ENCODE measurements at places on chromosomes 16 and 17.
A peak's percentile ranks its signal among the peaks of the same experiment; 100 is the strongest.

- no peak for DNase-seq
Observed at GRCh38 chr17:50020841-50021599, 26.0 kb upstream of the DLX3 start.

DNA sequence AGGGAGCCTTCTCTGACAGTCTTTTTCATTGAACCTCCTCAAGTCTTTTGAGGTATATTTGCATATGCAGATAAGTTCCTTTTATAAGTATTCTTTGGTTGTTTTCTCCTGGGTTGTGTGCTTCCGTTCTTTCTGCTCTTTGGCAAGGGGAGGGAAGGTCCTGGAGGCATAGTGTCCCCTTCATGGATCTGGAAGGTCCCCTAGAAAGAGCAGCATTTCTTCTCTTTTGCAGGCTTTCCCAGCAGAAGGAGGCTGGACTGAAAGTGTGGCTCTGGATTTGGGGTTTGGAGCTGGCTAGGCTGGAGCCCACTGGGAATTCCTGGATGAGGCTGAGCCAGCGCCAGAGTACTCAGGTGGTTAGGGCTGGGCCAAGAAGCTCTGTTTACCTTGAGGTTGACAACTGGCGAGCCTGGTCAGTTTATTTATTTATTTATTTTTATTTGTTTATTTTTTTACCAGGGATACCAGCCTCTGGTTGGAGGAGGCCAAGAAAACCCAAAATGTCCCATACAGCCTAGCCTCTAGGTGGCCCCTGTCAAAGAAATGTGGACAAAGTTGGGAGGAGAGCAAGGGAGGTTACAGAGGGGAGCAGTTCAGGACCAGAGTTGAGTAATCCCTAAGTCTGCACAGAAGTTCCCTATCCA lies 5.4 kb upstream of the TOP2A start:
- DNase-seq: peak; percentile 11

DNA sequence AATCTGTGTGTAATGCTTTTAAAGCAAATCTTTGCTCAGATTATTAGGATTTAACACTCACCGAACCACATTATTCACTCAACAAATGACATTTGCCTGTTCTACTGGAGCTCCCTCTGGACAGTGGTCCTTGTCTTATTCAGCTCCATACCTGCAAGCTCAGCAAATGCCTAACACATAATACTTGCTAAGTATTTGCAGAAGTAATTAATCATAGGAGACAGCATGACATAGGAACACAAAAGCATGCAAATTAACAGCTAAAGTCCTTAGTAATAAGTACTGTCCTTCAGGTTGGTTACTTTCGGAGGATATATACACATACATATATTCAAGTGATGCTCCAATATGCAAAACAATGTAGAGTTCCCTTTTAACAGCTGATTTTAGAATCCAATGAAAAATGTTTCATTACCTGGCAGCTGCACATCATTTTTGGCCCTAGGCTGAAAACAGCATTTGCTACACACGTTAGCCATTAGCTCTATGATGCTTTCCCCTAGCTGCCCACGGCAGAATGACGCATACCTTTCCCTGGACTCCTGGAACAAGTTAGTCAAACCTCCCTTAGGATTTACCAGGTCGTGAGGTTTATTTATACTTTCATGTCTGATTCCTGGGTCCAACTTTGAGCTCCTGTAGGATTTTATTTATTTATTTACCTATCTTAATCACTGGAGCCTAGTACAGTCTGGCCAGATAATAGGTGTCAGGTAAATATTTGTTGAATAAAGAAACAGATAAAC lies 8.6 kb downstream of the BRD7 start:
- peak; percentile 23 for DNase-seq

GRCh38 chr16:71542377-71542776 lies 16.2 kb downstream of the CHST4 start:
- peak; percentile 20 for DNase-seq

DNA sequence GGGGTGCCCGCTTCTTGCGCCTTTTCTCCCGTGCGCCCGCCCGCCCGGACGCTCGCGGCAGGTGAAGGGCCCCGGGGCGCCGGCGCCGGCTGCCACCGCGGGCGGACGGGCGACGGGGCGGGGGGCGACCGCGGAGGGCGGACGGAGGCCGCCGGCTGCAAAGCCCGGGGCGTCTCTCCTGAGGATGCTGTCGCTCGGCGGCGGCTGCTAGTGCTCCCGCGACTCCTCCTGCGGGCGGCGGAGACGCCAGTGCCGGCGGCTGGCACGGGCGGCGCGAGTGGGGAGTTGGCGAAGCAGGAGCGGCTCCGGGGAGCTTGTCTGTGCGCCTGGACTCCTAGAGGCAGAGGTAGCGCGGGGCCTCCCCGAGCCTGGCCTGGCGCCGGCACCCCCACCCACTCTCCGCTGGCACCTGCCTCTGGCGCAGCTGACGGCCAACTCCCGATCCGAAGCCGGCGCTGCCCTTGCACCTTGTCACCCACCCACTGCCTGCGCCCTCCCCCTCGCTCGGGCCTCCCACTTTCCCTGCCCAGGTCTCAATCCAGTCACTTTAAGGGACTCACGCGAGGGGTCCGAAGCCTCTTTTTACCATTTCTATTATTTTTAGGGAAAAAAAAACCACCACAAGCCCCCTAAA lies at the start of gene FAM20A:
Gene FAM20A (minus strand): TSS at position 437 of the 634 bp plus-strand sequence. CDS start 701 bp downstream, outside the sequence.
- DNase-seq: peak; percentile 16

GRCh38 chr17:28055546-28056275 lies 13.2 kb downstream of the NLK start:
- no peak for DNase-seq

DNA sequence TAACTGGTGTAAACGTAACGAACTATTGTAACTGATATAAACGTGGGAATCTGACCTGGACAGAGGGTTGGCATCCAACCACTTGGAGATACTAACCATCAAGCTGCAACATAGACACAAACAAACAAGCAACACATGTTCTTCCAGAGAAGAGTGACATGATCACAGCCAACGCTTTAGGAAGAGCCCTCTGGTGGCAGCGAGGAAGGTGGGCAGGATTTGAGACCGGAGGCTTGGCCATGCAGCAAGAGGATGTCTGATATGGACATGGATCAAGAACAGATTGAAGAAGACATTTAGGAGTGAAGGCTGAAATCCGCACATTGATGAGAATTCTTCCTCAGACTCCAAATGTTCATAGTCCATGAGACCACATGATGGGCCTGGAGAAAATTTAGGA lies 40.3 kb upstream of the TNRC6A start:
- peak; percentile 76 for DNase-seq

- DNase-seq: peak; percentile 89
Observed at GRCh38 chr16:85210423-85211169, 98.3 kb upstream of the CIBAR2 start.

DNA sequence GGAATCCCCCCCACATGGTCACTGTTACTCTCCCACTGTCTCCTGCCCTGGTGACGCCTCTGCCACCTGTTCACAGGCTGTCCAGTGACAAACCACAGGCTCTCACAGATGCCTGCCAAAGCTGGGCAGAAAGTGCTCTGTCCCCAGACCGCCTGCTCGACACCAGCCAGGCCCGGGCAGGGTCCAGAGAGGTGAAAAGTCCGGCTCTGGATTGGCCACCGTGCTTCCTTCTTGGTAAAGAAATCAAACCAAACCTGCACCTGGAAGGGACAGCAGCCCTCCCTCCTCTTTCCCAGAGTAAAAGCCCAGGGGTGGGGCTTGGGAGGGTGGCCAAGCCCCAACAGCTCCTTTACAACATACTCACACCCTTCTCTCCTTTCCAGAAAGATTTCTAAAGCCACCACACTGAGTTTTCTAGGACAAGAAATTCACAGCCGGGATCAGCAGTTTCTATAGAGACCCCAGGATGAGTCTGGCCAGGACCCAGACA lies 6.2 kb downstream of the PCGF2 start:
- no peak for DNase-seq

DNA sequence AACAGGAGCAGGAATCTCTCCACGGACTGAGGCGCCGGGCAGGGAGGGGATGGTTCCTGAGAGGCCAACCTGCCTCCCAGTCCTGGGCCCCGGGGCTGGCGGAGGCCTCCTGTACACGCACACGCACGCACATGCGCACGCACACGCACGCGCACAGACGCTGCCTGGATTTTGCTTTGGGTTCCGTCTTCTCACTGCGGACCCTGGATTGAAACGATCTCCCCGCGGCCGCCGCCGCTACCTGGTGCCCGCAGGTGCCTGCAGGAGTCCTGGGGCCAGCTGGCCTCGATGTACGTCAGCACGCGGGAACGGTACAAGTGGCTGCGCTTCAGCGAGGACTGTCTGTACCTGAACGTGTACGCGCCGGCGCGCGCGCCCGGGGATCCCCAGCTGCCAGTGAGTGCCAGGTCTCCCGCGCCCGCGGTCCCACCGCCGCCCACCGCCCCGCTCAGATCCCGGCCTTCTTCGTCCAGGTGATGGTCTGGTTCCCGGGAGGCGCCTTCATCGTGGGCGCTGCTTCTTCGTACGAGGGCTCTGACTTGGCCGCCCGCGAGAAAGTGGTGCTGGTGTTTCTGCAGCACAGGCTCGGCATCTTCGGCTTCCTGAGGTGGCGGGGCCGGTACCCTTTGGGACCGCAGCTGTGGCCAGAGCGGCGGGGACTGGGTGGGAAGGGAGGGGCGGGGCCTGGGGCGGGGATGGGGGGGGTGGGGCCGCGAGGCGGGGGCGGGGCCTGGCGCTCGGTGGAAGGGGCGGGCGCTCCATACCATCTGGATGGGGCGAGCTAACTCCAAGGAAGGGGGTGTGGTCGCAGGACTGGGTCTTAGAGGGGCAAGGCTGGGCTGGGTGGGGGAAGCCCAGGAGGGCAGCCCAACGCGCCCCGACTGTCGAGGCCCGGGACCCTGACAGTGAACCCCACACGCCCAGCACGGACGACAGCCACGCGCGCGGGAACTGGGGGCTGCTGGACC lies 12.3 kb downstream of the CES4A start:
- peak; percentile 29 for DNase-seq

DNA sequence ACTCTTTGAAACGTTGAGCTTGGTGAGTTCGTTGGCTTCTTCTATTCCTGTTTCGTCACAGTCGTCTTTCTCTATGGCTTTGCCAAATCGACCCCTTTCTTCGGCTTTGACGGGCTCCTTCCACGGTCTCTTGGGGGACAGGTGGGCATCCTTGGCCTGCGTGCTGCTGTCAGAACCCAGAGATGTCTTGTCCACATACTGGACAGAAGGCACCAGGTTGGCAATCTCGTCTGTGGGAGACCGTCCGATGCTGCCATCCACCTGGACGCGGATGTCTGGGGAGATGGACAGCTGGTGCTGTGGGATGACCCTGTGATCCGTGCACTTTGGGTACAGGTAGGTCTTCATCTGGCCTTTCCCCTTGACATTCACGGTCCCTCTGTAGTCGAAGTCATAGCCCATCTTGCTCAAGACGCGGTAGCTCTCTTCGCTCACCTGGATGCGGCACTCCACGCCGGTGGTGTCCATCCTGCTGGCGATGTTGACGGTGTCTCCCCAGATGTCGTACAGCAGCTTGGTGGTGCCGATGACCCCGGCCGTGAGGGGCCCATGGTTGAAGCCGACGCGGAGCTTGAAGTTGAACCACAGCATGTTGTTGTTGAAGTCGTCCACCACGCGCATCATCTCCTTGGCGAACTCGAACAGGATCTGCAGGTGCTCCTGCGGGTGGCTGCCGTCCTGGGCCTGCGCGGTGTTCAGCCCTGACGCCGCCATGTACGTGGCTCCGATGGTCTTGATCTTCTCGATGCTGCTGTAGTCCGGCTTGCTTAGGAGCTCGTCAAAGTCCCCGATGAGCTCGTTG lies 85.5 kb upstream of the CREBBP start:
- DNase-seq: no peak

DNA sequence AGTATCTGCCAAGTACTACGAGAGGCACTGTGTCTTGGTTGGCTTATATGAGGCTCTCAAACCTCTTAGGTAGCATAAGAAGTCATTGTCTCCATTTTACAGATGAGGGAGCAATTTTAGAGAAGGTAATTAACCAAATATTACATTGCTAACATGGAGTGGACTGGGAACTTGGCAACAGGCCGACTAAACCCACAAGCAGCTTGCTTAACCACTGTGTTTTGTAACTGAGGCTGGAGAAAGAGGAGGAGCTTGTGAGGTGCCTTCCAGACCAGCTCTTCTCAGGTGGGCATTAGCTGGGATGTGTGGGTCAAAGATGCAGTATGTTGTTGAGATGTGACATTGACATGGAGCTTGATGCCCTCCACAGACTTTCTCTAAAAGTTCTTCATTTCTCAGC lies 835.6 kb upstream of the RBFOX1 start:
- DNase-seq: no peak

GRCh38 chr16:64251742-64252141 lies 870.1 kb downstream of the CDH11 start:
- no peak for DNase-seq

DNA sequence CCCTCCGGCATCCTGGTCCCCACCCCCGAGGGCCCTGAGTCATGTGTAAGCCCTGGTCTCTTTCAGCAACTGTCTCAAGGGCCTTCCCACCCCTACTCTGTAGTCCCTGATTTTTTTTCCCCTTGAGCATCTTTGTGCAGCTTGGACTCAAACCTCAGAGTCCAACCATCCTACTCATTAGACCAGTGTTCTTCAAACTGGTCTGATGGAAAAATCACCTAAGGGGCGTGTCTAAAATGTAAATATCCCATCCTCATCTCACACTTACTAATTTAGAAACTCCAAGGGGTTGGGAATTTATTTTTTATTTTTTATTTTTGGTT lies 624 bp downstream of the G6PC3 start:
- peak; percentile 96 for DNase-seq

DNA sequence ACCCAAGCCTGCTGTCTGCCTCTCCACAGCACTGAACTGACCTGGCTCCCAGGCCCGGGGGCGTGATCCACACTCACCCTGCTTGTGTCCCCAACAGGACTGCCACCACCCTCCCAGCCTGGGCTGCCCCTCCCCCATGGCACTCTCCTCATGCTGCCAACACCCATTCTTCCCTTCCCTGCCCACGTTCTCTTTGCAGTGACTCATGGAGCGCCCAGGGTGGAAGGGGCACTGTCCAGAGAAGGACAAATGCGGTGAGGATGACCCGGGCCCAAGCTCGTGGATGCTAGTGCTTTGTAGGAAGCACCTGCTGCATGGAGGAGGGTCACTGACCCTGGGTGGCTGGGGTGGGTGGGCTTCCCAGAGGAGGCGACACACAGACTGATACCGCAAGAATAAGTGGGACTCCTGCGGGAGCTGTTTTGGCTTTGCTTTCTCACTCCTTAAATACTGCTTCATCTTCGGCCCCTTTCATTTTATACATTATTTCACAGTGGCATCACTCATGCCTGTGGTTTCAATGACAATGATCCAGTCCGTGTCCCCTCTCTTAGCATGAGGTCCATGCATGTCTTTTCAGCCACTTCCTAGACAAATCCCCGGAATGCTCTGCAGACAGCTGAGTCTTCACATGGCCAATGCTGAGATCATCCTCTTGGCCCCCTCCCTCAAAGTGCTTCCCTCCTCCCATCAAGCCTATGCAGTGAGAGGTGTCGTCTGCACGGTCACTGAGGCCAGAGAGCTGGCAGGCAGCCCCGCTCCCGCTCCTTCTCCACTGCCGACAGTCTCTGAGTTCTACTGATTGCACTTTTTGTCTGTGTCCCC lies 17.6 kb downstream of the CDK5R1 start:
- peak; percentile 40 for DNase-seq

DNA sequence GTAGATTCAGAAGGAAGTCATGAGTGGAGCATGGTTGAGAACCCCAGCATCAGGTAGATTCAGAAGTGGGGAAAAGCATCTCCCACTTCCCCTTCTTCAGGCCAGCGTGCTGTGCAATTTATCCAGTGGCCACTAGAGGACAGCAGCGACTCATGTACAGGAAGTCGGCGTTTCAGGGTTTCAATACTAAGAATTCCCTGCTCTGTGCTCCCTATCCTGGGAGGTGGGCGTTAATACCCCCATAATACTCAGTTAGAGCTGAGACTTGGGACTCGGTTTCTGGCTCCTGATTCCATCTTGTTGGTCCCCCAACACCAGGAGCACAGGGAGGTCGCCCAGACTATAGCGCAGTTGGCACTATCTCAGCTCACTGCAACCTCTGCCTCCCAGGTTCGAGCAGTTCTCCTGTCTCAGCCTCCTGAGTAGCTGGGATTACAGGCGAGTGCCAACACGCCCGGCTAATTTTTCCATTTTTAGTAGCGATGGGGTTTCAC lies 75.3 kb upstream of the AMZ2 start:
- peak; percentile 62 for DNase-seq

Measured in mesenchymal stem cell (in vitro differentiated cells and primary cell).